ENCODE measurements at places on chromosomes 3 and 15. TPM values are rescaled to one million over a fixed set of nuclear protein-coding genes. Genes with fewer than 3 reads are reported as not detected.

The FAM107A gene
- not detected for total RNA-seq

The GOLGA8S gene
- not detected for total RNA-seq

The VGLL3 gene
- 55.7 TPM for total RNA-seq

The ZPLD1 gene
- total RNA-seq, result 0.41 TPM

The NANOGP8 gene
- not detected for total RNA-seq

The HOMER2 gene
- 56.4 TPM for total RNA-seq

The TM4SF18 gene
- total RNA-seq, result not detected

The CCR5 gene
- total RNA-seq, result not detected

The A4GNT gene
- not detected for total RNA-seq

The NLGN1 gene
- total RNA-seq, result 4.5 TPM

The IGDCC3 gene
- 0.27 TPM for total RNA-seq

The MYZAP gene
- total RNA-seq, result 0.27 TPM

The GOLGA6L10 gene
- 0.84 TPM for total RNA-seq

The IL17RC gene
- 39.6 TPM for total RNA-seq

The SI gene
- not detected for total RNA-seq

The GPR149 gene
- total RNA-seq, result not detected

The CFAP100 gene
- total RNA-seq, result not detected

The NOP10 gene
- 365 TPM for total RNA-seq

The TRIM42 gene
- not detected for total RNA-seq

The OSBPL10 gene
- 37.4 TPM for total RNA-seq
